Tracheal epithelial cell (primary cell): ENCODE measurements at places on chromosomes 7 and 10. TPM values are rescaled to one million over a fixed set of nuclear protein-coding genes. Genes with fewer than 3 reads are reported as not detected.

The UPF2 gene
- 11.6 and 14.1 TPM in 2 replicates for total RNA-seq

The PDE6C gene
- not detected in 2 replicates for total RNA-seq

The ASB10 gene
- total RNA-seq: not detected in 2 replicates

The PDK4 gene
- 0.48 and 0.64 TPM in 2 replicates for total RNA-seq

The CRHR2 gene
- not detected in 2 replicates for total RNA-seq

The FAM13C gene
- under 0.01 and 0.24 TPM in 2 replicates for total RNA-seq

The AKR1C2 gene
- 218 and 721 TPM in 2 replicates for total RNA-seq

The ADAMTS14 gene
- 0.48 TPM in 1 of 2 replicates, not detected in the other for total RNA-seq

The MYH16 gene
- under 0.01 and 1.2 TPM in 2 replicates for total RNA-seq

The ACHE gene
- total RNA-seq: 0.24 TPM in 1 of 2 replicates, not detected in the other

The PPP1R3C gene
- 6.0 and 16.9 TPM in 2 replicates for total RNA-seq

The KLF14 gene
- total RNA-seq: not detected in 2 replicates

The IDI2 gene
- total RNA-seq: not detected in 2 replicates

The SEM1 gene
- 15.1 and 28.7 TPM in 2 replicates for total RNA-seq

The OR2A7 gene
- 0.85 and 1.7 TPM in 2 replicates for total RNA-seq

The FAM237B gene
- not detected in 2 replicates for total RNA-seq

The BTBD16 gene
- not detected in 2 replicates for total RNA-seq

The ABCB1 gene
- total RNA-seq: 0.64 and 13.3 TPM in 2 replicates

The METTL27 gene
- total RNA-seq: 6.3 TPM in 1 of 2 replicates, not detected in the other

The GATA3 gene
- under 0.01 TPM in 2 replicates for total RNA-seq

The DPYSL4 gene
- 0.21 and 1.2 TPM in 2 replicates for total RNA-seq

The PLEKHS1 gene
- under 0.01 TPM in 2 replicates for total RNA-seq

The SH2D4B gene
- total RNA-seq: under 0.01 TPM in 1 of 2 replicates, not detected in the other

The NXPH1 gene
- not detected in 2 replicates for total RNA-seq

The PLCE1 gene
- total RNA-seq: 0.48 and 0.85 TPM in 2 replicates

The SFTPA1 gene
- total RNA-seq: not detected in 2 replicates

The SLC25A13 gene
- 24.1 TPM in 2 replicates for total RNA-seq

The CLDN12 gene
- total RNA-seq: 55.8 and 62.2 TPM in 2 replicates

The CDK1 gene
- 3.2 and 12.8 TPM in 2 replicates for total RNA-seq

The GJD4 gene
- not detected in 2 replicates for total RNA-seq

The OGDHL gene
- 0.21 and 1.2 TPM in 2 replicates for total RNA-seq

The CHAT gene
- not detected in 2 replicates for total RNA-seq

The PNLIPRP1 gene
- not detected in 2 replicates for total RNA-seq

The DNAJB12 gene
- total RNA-seq: 19.8 and 26.4 TPM in 2 replicates

The EDRF1 gene
- total RNA-seq: 11.3 and 13.9 TPM in 2 replicates

The CALCR gene
- not detected in 2 replicates for total RNA-seq

The GFRA1 gene
- total RNA-seq: under 0.01 and 19.8 TPM in 2 replicates

The SPDYE2 gene
- not detected in 2 replicates for total RNA-seq

The INA gene
- 1.7 TPM in 1 of 2 replicates, not detected in the other for total RNA-seq

The OPN1SW gene
- total RNA-seq: not detected in 2 replicates

The NEBL gene
- total RNA-seq: 9.2 and 19.8 TPM in 2 replicates

The NPY4R2 gene
- total RNA-seq: 0.72 TPM in 1 of 2 replicates, not detected in the other

The GRM3 gene
- not detected in 2 replicates for total RNA-seq

The ZNF727 gene
- under 0.01 and 0.21 TPM in 2 replicates for total RNA-seq
